ENCODE measurements at places on chromosomes 4 and X. TPM values are rescaled to one million over a fixed set of nuclear protein-coding genes. Genes with fewer than 3 reads are reported as not detected.
A peak's percentile ranks its signal among the peaks of the same experiment; 100 is the strongest.

- no peak for DNase-seq
Measured at GRCh38 chr4:142222127-142222526, 585.7 kb downstream of the IL15 start.

GRCh38 chr4:7398788-7399439 is 35.8 kb downstream of the PSAPL1 start:
- no peak for DNase-seq

- DNase-seq = no peak
Measured at GRCh38 chrX:129739578-129739977, 799 bp downstream of the XPNPEP2 start.

GRCh38 chrX:44253575-44253942 is 89.9 kb downstream of the EFHC2 start:
- DNase-seq = no peak

DNA sequence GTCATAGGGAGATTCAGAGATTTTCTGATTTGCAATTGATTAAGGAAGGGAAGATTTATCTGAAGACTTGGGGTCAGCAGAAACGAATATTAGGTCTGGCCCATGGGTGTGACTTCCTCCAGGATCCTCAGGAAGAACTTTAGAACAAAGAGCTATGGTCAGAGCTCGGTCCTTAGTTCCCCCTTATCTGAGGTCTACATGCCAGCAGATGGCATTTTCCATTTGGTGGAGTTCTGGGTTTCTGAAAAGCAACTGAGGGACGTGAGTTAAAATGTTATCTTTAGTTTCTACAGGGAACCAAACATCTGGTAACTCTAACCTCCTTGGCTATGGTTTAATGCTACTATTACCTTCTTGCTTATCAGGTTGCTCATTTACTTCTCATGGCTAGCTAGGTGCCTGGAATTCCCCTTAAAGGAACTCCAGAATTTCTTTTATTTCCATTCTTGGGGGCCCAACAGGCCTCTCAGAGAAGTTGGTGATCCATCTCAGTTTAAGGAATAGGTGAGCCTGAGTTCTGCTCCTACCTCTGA is 40.7 kb downstream of the KLF3 start:
- DNase-seq = no peak

GRCh38 chr4:140213749-140214148 is 59.8 kb upstream of the MAML3 start:
- DNase-seq = no peak

DNA sequence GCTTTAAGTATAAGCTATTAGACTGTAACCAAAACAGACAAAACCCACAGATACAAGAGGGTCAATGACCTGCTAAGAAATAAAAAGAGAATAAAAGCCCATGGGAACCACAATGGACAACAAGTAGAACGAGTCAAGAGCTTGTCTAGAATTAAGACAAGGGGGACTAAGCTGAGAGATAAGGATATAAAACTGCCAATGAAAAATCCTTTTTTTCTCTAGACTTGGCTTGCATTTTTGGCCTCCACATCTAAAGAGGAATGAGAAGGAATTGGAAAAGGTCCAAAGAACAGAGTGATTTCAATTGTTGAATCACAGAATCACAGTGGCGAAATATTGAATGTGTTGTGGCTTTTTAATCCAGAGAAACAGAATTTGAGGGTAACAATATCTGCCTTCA is 135.7 kb downstream of the QDPR start:
- DNase-seq = no peak

DNA sequence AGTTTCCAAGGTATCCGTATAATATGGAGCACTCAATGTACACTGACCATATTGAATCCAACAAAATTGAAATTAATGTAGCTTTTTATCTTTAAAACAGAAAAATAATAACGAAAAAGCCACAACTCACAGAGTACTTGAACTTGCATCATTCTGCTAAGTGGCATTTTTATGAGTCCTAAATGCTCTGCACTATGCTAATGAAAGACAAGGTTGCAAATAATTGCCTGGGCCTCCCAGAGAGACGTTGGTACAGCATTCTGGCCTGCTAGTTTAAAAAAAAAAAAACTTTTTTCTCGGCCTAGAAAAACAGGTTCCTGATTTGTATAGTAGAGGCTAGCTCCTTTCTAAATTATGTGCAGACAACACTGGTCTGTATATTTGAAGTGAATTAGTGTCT is 4.3 kb upstream of the FAM9B start:
- no peak for DNase-seq

- DNase-seq = peak; percentile 16
Measured at GRCh38 chr4:89336818-89337420, 29.3 kb upstream of the GPRIN3 start.

DNA sequence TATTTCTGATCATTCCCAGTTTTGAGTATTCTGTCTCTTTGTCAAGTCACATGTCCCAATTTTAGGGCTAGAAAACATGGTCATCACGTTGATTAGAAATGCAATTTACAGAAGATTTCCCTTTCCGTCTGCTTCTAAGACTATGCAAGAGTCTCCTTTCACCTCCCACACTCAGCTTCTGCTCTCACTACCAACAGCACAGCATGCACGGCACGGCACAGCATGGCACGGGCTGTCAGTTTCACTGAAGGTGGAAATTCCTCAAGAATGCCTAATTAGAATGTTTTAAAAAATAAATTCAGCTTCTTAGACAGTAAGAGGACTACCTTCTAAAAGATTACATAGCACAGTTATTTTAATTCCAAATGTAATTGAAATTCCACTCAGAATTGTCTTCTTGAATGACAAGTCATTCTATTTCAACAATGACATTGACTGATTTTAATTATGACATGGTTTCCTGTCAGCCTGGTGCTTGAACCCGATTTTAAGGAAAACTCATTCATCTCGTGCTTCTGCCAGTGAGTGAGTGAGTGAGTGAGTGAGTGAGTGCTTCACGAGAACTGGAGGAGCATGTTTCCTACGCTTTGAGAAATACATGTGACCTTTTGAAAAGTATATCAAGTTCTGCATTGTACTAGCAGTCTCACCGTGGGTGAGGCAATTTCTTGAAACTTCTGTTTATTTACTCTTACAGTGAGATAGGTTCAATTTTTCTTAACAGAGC is 124.8 kb upstream of the SORBS2 start:
- DNase-seq = no peak

DNA sequence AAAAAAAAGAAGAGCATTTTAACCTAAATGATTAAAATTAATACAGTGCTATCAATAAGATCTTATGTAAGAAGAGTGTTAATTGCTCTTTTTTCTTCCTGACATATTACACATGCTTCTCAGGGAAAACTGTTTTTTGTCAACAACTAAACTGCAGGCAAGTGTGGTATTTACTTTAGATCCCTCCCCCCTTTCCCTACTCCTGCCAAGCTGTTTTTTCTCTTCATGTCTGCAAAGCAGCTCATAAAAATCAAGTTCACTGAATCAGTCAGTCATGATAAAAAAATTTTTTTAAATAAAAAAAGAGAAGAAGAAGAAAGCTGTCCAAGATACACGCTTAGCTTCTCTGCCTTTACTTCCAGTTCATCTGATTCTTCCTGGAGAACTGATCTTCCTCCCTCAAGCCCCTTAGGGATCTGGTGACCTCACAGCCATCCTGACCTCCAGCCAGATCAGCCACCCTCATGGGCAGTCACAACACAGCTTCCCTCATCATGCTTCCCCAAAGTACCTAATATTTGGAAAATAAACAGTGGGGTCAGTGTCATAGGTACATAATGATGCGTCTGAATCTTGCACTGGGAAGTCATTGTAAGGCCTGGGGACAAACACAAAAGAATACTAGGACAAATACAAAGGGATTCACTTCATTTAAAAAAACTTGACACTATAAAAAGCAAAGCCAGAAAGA is 87.0 kb downstream of the ZNF827 start:
- no peak for DNase-seq

- no peak for DNase-seq
Measured at GRCh38 chr4:85740431-85740861, 265.5 kb downstream of the ARHGAP24 start.

Gene COL4A6
- not detected for total RNA-seq

Gene XKRX
- 0.48 TPM for total RNA-seq

Gene AFM
- not detected for total RNA-seq

Gene DGKK
- total RNA-seq = not detected

Gene DMD
- total RNA-seq = 0.64 TPM

Gene CCSER1
- total RNA-seq = 0.19 TPM

Gene MAOA
- total RNA-seq = 14.8 TPM

Gene CD38
- 11.6 TPM for total RNA-seq

Data from activated CD4-positive, alpha-beta memory T cell treated with anti-CD3 and anti-CD28 coated beads for 36 hours (primary cell).